ENCODE measurements at places on chromosomes 16 and 17. TPM values are rescaled to one million over a fixed set of nuclear protein-coding genes. Genes with fewer than 3 reads are reported as not detected.

Gene IL34
- 0.86 TPM for total RNA-seq

- DNase-seq, result peak; percentile 65
Observed at GRCh38 chr16:11586378-11586855, 302 bp downstream of the LITAF start.

Gene KCTD5
- 56.3 TPM for total RNA-seq

DNA sequence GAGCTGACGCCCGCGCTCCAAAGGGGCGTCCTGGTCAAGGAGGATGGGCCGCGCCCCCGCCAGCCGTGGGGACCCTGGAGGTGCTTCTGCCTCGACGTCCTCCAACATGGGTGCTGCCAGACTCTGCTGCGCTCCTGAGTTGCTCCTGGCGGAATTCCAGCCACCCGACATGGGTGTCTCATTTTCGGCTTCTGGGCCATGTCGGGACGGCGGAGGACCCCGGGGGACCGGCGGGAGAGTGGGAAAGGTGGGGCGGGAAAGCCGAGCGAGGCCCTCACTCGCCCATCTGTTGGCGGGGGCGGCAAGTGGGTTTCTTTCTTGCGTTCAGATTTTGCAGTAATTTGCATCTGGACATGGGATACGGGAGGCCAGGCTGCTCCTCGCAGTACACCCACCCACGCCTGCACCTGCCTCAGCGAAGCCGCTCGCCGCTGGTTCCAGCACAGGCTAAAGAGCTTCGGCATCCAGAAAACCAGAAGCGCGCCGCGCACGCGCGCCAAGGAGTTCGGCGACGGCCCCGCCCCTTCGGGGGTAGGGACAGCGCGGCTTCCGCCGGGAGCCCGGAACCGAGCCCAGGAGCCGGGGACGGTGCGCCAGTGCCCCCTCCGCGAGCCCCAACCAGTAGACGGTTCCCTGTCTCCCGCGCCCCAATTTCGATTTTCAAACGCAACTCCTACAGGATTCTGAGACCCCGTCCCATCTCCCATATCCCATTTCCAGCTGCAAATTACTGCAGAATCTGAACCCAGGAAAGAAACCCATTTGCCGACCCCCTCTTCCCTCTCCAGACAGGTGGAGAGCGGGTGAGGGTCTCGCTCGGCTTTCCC, at the start of gene ARMC7:
TSS of gene ARMC7 (plus strand) at position 563 of the 827 bp plus-strand sequence. CDS start 320 bp downstream, outside the sequence.
- peak; percentile 83 for DNase-seq

Gene MYLK3
- not detected for total RNA-seq

Gene TCAP
- total RNA-seq, result not detected

Gene TOM1L1
- total RNA-seq, result 18.3 TPM

- no peak for DNase-seq
Observed at GRCh38 chr17:80709090-80709695, 164.6 kb downstream of the RPTOR start.

Gene GOSR1
- 59.5 TPM for total RNA-seq

Gene TEX14
- total RNA-seq, result not detected

DNA sequence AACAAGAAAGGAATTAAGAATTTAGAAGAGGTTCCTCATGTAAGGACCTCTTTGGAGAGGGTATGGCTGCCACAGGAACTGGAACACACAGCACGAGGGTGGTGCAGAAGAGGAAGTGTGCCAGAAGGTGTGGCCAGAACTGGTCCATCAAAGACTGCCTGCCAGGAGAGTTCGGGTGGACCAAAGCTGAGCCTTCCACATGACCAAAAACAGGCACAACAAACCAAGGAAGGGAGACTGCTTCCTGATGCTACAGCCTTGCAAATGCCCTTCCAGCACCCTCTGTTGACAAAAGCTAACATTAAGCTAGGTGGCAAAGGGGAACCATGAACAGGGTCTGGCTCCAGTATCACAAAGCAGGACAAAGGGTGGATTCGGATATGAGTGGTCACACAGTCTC, 125.8 kb upstream of the TMEM97 start:
- no peak for DNase-seq
